ENCODE measurements at places on chromosomes 1 and 21.

DNA sequence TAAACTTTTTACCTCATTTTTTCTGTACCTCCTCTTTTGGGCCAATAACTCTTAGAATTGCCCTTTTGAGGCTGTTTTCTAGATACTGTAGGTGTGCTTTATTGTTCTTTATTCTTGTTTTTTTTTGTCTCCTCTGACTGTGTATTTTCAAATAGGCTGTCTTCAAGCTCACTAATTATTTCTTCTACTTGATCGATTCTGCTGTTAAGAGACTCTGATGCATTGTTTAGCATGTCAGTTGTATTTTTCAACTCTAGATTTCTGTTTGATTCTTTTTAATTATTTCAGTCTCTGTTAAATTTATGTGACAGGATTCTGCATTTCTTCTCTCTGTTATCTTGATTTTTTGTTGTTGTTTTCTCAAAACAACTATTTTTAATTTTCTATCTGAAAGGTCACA lies 130.3 kb downstream of the PHTF1 start:
- no peak for DNase-seq

- DNase-seq = no peak
Measured at GRCh38 chr1:107896936-107897335, 68.0 kb downstream of the VAV3 start.

DNA sequence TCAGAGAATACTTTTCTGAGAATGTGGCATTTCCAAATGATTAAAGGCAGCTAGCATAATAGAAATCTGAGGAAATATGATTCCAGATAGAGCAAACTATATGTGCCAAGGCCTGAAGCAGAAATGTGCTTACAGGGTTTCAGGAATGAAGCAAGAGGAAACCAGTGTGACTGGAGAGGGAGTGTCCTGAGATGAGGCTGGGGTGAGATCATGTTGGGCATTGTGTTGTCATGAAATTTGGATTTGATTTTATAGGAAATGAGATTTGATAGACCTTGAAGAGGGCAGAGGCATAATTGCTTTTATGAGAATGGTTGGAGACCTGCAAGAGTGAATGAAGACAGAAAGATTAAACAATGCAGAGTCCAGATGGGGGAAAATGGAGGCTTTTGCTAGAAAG lies 338.1 kb upstream of the SNX7 start:
- no peak for DNase-seq

- no peak for DNase-seq
Measured at GRCh38 chr1:45112661-45113060, 93.7 kb downstream of the ZSWIM5 start.

DNA sequence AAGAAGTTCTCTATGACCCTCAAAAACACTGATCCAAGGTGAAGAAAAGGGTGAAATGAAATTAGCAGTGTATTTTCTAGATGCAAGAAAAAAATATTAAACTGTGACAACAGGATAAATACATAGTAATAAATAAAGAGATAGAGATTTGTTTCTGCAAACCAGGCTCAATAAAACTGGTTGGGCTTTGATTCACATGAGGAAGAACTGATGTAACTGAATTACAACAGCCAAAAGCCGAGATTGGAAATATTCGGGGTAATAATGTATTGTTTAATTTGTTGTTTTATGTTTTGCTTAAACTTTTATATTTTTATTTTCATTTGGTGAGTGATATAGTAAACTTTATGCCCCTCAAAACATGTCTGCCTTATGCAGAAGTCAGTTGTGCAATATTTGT lies 285.0 kb downstream of the BRINP3 start:
- no peak for DNase-seq
